ENCODE measurements at places on chromosomes 3 and 15.

GRCh38 chr15:37765786-37766185, 168.7 kb upstream of the TMCO5A start:
- no peak for DNase-seq

DNA sequence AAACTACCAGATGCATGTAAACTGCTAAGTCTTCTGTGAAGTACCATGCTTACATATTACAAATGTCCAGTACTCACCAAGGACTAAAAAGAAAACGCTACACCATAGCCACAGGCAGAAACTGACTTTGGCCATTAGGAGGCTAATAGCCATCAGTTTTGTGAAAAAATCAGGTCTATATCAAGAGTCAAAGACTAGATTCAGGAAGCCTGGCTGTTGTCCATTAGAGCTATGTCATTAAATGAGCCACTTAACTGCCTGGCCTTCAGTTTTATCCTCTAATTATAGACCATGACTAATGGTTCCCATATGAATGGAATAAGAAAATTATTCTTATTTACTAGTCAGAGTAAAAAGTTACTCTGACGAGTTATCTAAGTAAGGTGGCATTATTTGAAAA, 144.1 kb downstream of the VPS13C start:
- DNase-seq: no peak

DNA sequence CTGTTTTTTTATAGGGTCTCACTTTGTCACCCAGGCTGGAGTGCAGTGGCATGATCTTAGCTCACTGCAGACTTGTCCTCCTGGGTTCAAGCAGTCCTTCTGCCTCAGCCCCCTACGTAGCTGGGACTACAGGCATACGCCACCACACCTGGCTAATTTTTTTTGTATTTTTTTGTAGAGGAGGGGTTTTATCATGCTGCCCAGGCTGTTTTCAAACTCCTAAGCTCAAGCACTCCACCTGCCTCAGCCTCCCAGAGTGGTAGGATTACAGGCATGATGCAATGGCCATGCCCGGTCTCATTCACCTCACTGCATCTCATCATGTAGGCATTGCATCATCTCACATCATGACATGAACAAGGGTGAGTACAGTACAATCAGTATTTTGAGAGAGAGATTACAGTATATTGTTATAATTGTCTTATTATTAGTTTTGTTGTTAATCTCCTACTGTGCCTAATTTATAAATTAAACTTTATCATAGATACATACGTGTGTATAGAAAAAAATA, 74.3 kb upstream of the EOMES start:
- DNase-seq: no peak

- DNase-seq: no peak
These were observed 4.0 kb downstream of the CYP8B1 start for GRCh38 chr3:42871592-42872196.

- no peak for DNase-seq
These were observed 27.3 kb downstream of the CYP11A1 start for GRCh38 chr15:74340150-74340549.

DNA sequence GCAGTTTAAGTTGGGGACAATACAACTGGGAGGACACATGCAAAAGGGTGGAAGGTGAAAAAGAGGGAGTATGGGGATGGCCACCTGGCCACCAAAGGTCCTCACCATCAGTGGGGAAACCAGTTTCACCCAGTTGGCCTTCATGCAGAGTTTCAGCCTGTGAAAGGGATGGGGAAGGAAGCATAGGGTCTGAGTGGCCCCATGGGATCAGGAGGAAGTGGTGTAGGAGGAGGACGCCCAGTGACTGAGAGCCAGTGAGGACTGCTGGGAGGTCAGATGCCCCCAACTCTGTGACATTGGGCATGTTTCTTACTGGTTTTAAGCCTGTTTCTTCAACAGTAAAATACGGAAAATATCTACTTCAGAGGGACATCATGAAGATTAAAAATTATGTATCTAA, 16.3 kb downstream of the BCL2A1 start:
- DNase-seq: no peak

- DNase-seq: no peak
These were observed 25.8 kb upstream of the NEDD4 start for GRCh38 chr15:56019060-56019793.

- DNase-seq: no peak
These were observed 367.3 kb downstream of the OCA2 start for GRCh38 chr15:27731776-27732175.

DNA sequence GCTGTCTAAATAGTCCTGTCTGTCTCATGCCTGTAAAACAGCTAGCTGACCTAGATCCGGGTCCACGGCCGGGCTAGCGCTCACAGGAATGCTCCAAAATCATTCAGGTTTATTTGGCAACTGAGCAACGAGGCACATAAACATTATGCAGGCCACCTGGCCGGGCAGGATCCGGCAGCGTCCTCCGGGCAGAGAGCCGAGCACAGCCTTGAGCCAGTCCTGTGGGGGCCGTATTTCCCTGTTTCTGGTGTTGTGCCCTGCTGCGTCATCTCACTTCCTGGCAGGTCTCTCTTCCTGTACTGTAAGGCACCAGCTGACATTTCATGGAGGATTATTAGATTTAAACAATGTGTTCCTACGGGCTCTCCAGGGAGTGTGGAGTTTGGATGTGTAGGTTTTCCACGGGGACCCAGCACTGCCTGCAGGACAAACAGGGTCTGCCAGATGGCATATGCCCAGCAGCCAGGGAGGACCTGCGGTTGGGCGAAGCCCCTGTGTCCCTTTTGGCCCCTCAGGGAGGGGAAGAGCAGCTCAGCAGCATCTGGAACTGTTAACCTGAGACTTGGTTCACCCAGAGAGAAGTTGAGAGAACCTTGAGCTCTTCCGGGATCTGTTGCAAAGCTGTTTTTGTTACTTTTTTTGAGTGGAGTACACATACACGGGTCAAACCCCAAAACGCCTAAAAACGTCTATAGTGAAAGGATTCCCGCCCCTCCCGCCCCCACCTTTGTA, 16.6 kb upstream of the LRRK1 start:
- DNase-seq: no peak

DNA sequence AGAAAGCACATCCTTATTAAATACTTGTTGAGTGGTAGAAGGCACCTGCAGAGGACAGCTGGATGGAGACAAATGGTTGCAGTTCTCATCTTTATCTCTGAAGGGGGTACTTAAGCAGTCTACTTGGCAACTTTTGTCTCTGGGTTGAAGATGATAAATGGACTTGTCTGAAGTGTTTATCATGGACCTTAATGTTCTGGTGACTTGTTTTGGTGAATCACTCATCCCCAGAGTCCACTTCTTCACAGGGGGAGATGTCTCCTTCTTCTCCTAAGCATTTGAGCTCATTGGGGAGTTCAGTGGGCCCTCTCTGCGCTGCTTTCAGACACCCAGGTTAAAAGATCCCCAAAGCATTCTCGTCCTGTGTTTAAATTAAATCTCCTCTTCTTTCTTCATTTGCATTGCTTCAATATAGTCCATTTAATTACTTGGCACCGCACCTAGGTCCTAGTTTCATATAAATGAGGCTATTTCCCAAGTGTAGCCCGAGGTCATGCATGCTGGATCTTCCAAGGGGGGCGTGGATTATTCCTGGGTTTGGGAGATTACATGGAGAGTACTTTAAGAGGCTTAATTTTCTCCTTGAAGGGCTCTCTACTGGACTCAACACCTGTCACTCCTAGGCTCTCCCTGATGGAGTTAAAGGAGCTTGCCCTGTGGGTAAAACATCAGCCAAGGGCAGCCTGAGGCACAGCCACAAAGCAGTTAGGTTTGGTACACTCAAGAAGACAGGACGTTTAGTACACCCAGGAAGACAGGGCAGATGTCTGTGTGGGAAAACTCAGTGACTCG, 239.3 kb upstream of the C2CD4B start:
- DNase-seq: no peak
